ENCODE measurements at places on chromosomes 4 and X.

DNA sequence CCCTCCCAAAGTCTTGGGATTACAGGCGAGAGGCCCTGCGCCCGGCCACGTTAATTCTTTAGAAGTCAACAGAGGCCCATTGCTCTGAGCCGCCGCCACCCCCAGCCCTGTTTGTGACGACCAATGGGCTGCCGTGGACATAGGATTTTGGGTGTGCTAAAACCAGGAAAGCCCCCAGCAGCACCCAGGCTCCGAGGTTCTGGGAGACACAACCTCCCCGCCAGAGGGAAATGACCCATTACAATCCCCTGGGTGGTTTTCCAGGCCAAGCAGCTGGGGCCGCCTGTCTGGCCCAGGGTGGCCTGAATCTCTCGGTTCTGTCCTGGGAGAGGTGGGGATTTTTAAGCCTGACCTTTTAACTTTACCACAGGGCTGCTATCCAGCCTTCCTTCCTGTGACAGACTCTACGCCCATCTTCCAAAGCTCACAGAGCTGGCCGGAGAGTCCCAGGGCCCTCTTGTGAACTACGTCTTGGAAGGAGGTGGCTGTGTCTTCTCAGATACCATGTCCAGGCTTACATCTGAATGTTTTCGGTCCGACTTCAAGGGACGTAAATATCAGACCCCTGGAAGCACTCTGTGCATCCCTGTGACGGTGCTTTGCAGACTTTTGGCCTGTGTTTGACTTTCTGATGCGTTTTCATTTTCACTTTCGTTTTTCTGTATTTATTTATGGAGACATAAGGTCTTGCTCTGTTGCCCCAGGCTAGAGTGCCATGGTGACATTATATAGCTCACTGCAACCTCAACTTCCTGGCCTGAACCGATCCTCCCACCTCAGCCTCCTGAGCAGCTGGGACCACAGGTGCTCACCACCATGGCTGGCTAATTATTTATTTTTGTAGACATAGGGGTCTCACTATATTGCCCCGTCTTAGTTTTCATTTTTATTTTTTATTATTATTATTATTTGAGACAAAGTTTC lies 36.0 kb downstream of the P2RY8 start:
- DNase-seq, result peak; percentile 65

DNA sequence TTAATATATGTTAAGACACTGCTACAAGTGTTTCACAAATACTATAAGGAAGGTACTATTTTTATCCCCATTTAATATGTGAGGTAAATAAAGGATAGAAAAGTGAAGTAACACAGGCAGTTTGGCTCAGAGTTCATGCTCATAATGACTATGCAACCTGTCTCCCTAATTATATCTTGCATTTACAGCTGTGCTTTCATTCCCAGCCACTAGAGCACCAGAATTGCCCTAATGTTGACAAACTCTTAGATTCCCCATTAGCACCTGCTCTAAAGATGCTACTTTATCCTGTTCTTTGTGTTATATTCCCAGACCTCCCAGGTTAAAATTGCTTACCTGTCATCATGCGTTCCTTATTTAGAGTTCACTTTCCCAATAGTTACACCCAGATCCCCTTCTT lies 833.6 kb downstream of the CCSER1 start:
- DNase-seq, result no peak

GRCh38 chr4:163772238-163772637 lies 277.7 kb downstream of the TMA16 start:
- DNase-seq, result no peak

DNA sequence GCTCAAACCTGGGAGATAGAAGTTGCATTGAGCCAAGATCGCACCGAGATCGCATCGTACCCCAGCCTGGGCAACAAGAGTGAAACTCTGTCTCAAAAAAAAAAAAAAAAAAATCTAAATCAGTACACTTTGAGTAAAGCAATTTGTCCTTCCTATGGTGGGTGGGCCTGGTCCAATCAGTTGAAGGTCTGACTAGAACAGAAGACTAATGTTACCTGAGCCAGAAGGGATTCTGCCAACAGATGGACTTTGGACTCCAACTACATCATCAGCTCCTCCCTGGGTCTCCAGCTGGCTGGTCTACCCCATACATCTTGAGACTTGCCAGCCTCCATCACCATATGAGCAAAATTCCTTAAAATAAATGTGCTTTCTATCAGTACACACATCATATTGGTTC lies 155.2 kb downstream of the DHRSX start:
- no peak for DNase-seq

GRCh38 chr4:88854481-88854880 lies 156.9 kb upstream of the NAP1L5 start:
- no peak for DNase-seq

DNA sequence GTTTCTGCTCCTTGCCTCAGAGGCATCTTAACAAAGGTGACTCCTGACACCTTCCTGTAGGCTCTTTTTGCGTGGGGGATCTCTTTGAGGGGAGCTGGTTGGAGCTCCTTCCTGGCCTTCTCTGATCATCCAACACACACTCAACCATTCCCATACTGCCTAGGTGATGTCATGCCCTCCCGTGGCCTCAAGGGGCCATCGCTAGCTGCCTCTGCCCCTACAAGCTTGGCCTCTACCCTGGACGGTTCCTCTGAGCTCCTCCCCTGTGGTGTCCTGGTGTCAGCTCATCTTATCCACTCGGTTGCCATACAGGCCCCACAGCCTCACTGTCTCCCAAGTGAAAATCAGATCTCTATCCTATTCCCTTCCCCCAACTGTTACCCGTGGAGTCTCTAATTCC lies 13.7 kb upstream of the ZNF185 start:
- no peak for DNase-seq

- no peak for DNase-seq
Observed at GRCh38 chr4:26197018-26197779, 123.6 kb upstream of the RBPJ start.

- no peak for DNase-seq
Observed at GRCh38 chrX:30008031-30008430, 207.3 kb upstream of the MAGEB2 start.

GRCh38 chr4:99807666-99808065 lies 9.0 kb upstream of the DAPP1 start:
- no peak for DNase-seq

DNA sequence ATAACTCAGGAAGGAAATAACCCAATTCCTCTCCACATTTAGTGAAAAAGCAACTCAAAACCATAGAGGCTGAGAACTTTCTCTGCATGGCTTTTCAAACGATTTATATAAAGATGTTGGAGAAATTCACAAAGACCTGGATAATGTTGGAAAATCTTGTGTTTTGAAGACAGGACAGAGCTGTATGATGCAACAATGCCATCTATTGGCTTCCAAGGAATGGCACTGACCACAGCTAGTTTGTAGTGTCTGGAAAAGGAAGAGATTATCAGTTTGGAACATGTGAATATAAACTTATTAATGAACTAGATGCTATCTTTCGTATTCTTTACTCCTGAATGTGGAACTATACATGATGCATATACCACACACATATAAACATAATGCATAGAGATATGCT lies 503.6 kb downstream of the IL1RAPL1 start:
- no peak for DNase-seq

DNA sequence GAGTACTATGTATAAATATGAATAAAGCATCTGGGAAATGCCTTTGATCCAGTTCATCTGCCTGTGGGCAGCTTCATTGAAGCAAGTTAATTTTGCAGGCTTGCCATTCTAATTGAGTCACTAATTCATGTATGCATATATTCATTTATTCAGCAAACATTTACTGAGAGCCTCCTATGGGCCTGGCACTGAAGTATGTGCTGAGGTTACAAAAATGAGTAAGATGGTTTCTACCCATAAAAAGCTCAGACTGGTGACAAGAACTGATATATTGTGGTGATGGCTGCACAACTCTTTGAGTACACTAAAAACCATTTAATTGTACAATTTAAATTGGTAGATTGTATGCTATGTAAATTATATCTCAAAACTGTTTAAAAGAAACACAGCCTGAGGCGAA lies 1.1 kb upstream of the MRPL1 start:
- no peak for DNase-seq

DNA sequence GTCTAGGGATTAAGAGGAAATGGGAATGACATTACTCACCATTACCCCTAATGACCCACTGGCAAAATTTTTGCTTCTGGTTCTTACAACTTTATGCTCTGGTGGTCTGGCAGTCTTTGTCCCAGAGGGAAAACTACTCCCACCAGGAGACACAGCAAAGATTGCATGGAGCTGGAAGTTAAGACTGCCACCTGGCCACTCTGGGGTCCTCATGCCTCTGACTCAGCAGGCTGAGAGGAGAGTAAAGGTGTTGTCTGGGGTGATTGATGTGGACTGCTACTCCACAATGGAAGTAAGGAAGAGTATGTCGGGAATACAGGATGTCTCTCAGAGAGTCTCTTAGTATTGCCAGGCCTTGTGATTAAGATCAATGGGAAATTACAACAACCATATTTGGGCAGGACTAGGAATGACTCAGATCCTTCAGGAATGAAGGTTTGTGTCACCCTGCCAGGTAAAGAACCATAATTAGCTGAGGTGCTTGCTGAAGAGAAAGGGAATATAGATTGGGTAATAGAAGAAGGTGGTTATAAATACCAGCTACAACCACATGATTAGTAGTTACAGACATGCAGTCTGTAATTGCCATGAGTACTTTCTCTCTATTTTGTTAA lies 215.5 kb downstream of the GPAT3 start:
- no peak for DNase-seq

DNA sequence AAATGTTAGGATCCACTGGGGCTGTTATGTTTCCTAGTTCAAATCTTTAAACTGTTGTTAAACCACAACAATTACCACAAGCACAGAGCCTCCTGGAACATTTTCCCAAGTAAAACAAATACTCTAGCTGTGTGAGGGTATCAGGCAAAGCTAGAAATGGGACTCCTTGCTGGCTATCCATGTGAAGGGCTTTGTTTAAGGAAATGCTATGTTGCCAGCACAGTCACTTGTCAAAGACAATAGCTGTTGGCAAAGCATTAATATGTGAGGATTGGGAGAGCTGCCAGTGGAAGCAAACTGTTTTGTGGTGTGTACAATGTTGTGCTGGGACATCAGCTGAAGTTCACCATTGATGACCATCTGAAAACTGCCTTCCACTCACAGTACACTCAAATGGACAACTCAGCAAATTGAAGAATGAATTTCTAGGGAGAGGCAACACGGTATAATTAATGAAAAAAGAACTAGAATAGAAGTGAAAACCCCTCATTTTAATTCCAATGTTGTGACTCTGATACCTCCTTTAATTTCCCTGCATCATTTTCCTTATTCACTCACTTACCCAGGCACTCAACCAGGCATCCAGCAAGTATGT lies 100.8 kb downstream of the ANXA3 start:
- DNase-seq, result no peak

DNA sequence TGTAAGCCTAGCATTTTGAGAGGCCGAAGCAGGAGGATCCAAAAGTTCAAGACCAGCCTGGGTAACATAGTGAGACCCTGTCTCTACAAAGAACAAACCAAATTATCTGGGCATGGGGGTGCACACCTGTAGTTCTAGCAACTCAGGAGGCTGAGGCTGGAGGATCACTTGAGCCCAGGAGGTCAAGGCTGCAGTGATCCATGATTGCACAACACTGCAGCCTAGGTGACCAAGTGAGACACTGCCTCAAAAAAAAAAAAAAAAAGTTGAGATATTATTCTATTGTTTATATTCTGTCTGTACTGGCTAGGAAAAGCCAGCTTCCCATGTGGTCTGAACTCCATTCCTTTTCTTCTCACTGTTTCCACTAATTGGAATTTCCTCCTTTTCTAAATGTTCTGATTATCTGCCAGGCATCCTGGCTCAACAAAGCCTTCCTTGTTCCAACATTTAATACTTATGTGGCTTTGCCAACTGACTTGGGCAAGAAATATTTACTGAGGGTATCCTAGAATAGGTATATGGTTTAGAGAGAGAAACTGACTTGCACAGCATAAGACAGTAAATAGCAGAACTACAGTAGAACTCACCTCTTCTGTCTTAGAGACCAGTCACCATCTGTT lies 175.2 kb upstream of the ADAMTS3 start:
- no peak for DNase-seq

DNA sequence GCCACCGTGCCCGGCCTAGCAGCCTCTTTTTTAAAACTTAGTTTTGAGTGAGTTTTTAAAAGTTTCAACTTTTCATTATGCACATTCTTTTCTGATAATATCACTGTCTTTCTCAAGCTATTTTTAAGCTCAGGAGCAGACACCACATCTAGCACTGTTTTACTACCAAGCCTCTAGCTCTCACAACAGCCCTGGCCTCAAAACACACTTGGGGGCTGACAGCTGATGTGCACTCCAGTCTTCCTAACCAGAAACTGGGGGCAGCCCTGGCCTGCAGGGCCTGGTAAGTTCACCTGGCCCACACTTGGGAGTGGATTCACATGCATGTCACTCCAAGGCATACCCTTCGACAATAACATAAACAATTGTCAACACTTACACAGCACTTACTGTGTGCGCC lies 34.0 kb downstream of the CENPU start:
- no peak for DNase-seq

DNA sequence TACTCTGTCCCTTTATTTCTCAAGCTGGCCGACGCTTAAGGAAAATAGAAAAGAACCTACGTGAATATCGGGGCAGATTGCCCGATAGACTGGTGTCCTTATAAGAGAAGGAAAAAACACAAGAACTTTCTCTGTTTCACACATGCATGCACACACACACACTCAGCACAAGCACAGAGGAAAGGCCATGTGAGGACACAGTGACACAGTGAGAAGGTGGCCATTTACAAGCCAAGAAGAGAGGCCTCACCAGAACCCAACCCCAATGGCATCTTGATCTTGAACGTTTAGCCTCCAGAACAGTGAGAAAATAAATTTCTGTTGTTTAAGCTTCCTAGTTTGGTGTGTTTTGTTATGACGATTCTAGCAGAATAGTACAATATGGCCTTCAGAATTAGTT lies 37.0 kb downstream of the SPRY1 start:
- no peak for DNase-seq

- DNase-seq, result no peak
Observed at GRCh38 chr4:36614011-36614410, 332.6 kb downstream of the DTHD1 start.

All from suprapubic skin (tissue), 4 donors.